ENCODE measurements at places on chromosomes 13 and 19.

GRCh38 chr13:113724780-113725315 lies 34.2 kb upstream of the TMEM255B start:
- DNase-seq = peak; percentile 53

DNA sequence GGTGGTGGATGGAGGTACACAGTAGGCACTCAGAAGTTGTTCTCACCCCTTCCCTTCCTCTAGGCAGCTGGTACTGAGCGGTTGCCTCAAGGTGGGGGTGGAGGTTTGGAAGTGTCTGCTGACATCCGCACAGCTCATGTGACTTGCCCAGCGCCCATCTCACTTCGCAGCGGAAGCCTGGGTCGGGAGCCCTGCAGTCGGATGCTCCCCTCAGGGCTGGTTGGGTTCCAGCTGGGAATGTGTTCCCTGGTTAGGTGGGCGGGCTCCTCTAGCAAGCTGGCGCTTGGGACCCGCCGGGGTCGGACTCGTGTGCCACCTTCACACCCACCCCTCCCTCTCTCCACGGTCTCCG lies 10.2 kb downstream of the PPP1R37 start:
- no peak for DNase-seq

DNA sequence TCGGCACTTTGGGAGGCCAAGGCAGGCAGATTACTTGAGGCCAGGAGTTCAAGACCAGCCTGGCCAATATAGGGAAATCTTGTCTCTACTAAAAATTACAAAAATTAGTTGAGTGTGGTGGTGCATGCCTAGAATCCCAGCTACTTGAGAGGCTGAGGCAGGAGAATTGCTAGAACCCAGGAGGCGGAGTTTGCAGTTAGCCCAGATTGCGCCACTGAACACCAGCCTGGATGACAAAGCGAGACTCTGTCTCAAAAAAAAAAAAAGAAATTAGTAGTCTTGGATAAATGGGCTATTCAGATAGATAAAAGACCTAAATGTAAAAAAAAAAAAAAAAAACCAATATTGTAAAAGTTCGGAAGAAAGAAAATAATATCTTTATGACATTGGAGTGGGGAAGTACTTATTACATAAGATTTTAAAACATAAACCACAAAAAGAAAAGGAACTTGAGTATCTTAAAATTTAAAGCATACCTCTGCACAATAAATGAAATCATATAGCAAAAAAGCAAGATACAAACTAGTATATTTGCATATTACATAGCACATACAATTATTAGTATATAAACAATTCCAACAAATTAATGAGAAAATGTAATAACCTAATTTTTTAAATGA lies 26.7 kb upstream of the RNASEH2B start:
- no peak for DNase-seq

DNA sequence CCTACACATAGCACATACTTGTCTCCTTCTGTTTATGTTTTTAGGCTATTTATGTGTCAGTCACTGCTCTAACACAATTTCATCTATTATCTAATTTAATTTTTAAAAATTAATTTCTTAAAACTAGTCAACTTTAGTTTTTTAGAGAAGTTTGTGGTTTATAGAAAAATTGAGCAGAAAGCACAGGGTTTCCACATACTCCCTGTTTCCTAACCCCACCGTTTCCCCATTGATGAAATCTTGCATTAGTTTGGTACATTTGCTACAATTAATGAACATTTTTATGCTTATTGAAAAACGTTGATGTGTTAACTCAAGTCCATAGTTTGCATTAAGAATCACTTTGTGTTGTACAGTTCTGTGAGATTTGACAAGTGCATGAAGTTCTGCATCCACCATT lies 53.5 kb downstream of the TNFSF13B start:
- no peak for DNase-seq

- DNase-seq = no peak
Observed at GRCh38 chr19:1313695-1314613, 28.3 kb downstream of the EFNA2 start.

GRCh38 chr19:51786646-51787494 lies 8.1 kb upstream of the FPR3 start:
- DNase-seq = no peak

GRCh38 chr13:37510441-37510840 lies 88.1 kb downstream of the POSTN start:
- no peak for DNase-seq

DNA sequence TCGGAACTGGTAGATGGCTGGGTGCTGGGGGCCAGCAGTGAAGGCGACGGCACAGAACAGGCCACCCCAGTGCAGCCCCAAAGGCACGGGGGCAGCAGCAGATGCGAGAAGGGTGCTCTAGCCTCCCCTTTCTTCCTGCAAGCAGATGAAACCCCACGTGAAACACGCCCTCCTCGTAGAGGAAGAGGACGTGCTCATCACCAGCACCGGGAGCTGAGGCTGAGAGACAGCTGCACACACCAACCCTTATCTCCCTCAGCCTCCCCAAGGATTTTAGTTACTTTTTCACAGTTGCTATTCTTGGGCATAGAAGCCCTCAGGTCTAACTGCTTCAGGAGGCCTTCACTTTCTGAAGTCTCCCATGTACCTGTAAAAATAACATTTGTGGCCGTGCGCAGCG lies 11.9 kb downstream of the ZNF787 start:
- no peak for DNase-seq

DNA sequence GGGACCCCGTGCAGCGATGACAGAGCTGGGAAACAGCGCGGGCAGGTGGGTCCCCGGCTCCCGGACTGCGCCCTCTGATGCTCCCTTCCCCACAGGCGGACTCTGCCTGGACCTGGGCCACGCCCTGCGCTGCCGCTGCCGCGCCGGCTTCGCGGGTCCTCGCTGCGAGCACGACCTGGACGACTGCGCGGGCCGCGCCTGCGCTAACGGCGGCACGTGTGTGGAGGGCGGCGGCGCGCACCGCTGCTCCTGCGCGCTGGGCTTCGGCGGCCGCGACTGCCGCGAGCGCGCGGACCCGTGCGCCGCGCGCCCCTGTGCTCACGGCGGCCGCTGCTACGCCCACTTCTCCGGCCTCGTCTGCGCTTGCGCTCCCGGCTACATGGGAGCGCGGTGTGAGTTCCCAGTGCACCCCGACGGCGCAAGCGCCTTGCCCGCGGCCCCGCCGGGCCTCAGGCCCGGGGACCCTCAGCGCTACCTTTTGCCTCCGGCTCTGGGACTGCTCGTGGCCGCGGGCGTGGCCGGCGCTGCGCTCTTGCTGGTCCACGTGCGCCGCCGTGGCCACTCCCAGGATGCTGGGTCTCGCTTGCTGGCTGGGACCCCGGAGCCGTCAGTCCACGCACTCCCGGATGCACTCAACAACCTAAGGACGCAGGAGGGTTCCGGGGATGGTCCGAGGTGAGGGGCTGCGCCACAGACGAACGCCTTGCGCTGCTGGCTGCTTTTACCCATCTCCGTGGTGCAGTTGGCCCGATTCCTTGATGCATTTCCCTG lies 7.8 kb upstream of the SELENOV start:
- DNase-seq = peak; percentile 89

GRCh38 chr19:8391198-8392016 lies 1.2 kb downstream of the RAB11B start:
- no peak for DNase-seq

GRCh38 chr19:33747273-33747672 lies 49.4 kb upstream of the KCTD15 start:
- DNase-seq = no peak
